SK-N-MC (cell line): ENCODE measurements at places on chromosomes 3 and 15.

DNA sequence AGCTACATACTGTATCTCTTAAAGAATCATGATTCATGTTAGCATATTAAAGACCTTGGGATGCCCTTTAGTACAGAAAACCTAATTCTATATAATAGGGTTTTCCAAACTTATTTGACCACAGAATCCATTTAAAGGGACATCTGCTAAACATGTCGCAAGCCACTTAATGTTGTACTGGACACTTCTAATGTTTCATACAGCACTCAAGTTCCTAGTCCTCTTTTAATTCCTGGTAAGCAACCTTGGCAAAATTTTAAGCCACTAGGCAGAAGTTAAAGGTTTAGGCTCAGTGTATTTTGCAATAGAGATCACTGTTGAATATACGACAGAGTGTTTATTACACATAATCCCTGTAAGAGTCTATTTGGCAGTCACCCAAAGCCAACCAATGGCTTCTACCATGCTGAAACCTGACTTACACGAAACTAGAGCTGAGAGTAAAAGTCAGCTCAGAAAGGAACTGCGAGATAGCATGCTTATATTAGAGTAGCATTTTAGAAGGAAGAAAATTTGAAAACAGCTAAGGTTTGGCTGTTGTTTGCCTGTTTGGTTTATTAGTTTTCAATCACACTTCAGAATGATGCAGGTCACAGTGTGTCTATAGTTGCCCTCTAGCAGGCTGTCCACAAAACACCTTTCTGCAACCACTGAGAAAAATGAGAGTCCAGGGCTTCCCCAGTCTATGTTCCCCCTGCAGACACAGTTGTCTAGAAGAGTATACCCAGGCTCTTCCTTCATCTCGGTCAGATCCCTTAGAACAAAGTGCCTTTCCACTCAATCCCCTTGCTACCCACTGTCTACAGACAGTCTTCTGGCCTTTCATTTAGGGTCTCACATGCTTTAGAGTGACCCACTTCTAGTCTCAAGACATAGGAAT lies 104.4 kb downstream of the FMN1 start:
- DNase-seq = no peak

DNA sequence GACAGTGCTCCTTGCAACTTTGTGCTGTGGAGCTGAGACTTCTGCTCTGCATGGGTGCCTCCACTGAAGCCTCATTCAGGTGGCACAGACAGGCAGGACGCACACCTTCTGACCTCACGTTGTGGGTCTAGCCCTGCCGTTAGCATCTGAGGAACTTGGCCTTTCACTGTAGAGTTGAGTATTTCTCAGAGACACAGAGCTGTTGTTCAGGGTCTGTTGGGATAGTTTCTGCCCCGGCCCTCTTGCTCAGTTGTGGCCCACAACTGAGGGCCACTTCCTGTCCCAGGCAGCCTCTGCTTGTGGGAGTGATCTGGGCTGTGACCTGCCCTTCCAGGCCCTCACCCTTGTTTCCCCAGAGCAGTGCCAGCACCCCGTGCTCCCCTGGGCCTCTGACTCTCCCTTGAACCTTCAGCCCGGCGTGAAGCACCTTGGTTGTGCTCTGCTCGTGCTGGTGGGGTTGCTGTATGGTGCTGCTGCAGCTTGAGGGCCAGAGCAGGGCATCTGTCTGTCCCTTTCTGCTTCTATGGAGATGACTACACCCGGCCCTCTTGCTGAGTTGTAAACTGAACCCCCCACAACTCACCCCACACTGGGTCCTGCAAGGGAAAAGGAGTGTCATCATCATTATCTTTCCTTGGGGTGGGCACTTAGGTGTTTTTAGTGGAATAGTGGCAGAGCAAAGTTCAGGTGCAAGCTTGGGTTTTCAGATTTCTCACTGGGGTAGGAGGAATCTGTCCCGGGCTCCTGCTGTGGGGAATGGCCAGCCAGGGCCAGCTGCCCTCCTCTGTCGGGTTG lies 11.7 kb downstream of the BAHD1 start:
- no peak for DNase-seq

DNA sequence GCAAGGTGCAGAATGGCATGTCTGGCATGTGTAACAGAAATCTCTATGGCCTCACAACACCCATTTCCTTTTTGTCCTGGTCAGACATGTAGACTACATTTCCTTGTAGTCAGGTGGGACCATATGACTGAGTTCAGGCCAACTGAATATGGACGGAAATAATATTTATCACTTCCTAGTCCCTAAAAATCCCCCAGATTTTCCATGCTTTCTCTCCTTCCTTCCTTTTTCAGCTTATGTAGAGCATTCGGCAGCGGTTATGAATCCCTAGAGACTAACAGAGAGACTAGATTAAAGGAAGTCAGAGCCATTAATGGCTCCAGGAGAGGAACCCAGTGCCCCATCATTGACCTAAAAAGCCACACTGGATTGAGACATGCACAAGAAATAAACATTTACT lies 35.8 kb downstream of the SLC9A9 start:
- no peak for DNase-seq

DNA sequence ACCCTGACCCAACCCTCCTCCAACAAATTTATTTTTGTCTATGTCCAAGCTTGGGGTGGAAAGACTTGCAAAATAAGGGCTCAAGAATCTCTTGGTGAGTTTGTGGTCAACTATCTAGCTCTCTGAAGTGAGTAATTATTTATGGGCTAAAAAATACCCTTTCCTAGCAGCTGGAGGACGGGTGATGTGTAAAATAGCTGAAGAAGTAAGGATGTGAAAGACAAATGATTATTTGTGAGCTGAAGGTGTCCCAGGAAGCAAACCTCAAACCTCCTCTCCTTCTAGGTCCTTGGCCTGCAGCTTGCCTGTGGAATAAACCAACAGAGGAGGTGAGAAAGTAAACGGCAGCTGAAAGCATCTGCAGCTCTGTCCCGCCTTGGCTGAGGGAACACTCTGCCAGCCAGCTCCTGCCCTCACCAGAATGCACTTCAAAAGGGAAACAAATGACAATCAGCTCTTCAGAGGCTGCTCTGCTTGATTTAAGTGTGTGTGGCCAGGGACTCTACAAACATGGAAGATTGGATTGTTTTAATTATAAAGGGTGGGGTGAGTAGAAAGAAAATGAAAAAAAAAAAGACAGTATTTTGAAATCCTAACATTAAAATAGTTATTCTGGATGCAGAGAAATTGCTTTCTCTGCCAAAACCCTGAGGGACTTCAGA lies 60.3 kb downstream of the TM4SF4 start:
- no peak for DNase-seq

GRCh38 chr3:135851201-135852081 lies 114.1 kb upstream of the PPP2R3A start:
- DNase-seq = no peak

- DNase-seq = no peak
Measured at GRCh38 chr3:7188551-7188950, 327.6 kb downstream of the GRM7 start.

DNA sequence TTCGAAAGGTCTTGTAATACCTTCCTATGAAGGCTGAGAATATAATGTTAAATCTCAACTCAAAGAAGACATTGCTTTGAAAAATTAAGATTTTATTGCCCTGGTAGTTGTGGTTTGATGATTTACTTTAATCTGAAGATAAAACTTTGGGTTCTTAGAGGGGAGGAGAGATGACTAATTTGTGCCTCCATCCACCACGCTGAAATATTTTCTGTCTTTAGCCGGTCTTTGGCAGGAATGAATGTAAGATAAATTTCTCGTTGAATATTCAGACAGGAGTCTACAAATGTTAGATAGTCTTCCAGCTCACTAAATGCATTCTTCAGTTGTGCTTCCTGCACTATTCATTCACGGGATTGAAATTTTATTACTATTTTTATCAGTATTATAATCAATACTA lies 844.3 kb upstream of the NR2F2 start:
- DNase-seq = no peak

DNA sequence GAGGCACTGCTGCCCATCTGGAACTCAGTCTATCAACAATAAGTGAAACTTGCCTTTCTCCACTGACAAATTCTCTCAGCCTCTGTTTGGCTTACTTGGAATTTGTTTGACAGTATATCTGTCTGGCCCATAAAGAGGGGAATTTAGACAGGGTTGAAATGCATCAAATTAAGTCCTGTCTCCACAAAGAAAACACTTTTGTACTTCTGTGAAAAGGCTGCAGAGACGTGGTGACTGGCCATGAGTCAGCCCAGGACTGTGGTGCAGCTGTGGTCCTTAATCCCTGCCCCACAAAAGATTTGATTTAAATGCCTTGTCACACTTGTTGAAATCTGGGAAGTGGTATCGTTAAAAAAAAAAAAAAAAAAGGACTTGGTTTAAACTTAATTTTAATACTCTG lies 47.5 kb downstream of the RYR3 start:
- DNase-seq = no peak

DNA sequence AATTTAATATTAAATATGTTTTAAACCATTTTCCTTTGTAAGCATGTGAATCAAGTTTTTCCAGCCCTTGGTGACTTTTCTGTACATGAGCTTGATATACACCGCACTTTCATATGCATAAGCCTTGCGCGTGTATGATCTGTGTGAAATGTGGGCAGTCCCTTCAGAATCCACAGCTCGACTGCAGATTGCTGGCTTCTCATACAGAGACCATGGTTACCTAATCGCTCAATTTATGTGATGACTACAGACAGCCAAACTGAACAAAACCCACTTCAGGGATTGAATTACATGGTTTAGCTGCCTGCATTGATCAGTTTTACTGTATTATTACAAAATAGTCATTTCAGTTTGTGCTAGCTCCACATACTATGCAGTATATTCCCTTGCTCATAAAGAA lies 212.3 kb upstream of the NECTIN3 start:
- no peak for DNase-seq

GRCh38 chr3:150393745-150394144 lies 14.4 kb upstream of the TSC22D2 start:
- no peak for DNase-seq

- no peak for DNase-seq
Measured at GRCh38 chr15:60096157-60096556, 92.0 kb downstream of the FOXB1 start.

GRCh38 chr3:13209634-13209997 lies 136.4 kb upstream of the IQSEC1 start:
- DNase-seq = no peak

GRCh38 chr3:149571381-149571780 lies 86.4 kb downstream of the WWTR1 start:
- no peak for DNase-seq

- no peak for DNase-seq
Measured at GRCh38 chr15:72437650-72438316, 36.3 kb upstream of the ARIH1 start.

DNA sequence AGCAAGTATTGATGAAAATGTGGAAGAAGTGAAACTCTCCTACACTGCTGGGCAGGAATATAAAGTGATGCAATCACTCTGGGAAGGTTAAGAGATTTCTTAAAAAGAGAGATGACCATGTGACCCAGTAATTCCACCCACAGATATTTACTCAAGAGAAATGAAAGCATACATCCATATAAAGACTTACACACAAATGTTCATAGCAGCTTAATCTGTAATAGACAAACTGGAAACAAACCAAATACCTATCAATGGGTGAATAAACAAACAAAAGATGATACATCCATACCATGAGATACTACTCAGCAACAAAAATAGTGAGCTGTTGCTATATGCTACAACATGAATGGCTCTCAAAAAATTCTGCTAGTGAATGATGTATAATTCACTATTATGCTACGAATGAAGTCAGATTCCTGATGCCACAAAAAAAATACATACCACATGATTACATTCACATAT lies 463.3 kb downstream of the MAGI1 start:
- DNase-seq = no peak

- DNase-seq = no peak
Measured at GRCh38 chr15:67115586-67115969, 50.2 kb downstream of the SMAD3 start.

- DNase-seq = no peak
Measured at GRCh38 chr15:65887565-65887964, 18.3 kb downstream of the RAB11A start.

- DNase-seq = no peak
Measured at GRCh38 chr15:65377105-65377975, 462 bp downstream of the IGDCC3 start.

DNA sequence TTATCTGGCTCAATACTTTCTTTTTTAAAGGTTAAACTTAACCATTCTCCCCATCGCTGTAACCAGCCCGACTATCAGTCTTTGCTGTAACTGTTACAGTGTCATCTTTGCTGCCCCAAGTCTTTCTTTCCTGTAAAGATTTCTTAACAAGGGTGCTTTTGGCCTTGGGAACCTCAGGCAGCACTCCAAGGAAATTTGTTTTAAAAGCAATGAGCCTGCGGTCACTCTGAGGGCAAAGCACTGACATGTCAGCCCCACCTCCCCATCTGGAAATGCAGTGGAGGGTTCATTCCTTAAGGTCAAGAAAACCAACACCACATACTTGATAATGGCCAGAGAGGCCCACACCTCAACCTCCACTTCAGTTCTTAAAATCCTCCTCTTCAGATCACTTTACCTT lies 3.2 kb downstream of the TRANK1 start:
- DNase-seq = no peak

DNA sequence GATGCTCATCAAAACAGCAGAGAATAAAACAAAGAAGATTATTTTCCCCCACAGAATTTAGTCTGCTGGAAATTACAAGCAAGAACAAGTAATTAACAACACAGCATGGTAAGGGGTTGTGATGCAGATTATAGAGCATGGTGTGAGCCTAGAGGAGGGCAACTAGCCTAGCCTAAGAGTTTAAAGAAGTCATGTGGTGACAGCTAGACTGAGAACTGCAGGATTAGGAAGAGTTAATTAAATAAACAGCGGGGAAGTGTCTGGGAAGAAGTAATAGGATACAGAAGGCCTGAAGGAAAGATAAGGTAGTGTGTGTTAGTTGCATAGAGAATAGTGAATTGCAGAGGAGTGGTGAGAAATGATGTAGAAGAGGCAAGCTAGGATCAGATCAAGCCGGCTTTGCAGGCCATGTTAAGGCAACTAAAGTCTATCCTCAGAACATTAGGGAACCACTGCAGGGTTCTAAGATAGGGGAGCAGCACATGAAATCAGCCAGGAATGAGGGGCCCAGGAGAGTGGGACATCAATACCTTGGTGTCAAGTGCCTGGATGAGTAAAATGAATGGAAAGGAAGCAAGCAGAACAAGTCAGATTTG lies 11.9 kb upstream of the PKM start:
- DNase-seq = no peak

DNA sequence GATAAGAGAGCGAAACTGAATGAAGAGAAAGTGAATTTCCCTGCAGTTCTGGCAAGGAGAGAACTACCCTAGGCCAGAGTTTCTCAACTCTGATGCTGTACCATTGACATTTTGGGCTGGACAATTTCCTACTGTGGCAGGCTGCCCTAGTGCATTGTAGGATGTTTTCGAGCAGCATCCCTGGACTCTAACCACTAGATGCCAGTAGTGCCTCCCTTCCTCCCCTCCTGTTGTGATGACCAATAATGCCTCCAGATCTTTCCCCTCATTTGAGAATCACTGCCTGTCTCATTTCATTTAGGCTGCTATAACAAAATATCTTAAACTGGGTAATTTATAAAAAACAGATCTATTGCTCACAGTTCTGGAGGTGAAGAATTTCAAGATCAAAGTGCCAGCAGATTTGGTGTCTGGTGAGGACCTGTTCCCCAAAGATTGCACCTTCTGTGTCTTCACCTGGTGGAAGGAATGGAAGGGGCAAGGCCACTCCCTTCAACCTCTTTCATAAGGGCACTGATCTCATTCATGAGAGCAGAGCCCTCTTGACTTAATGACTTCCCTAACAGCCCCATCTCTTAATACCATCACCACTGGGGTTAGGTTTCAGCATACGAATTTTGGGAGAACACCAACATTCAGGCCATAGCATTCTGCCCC lies 188.9 kb upstream of the MEIS2 start:
- no peak for DNase-seq
